ENCODE measurements at places on chromosomes 3 and 15.
A peak's percentile ranks its signal among the peaks of the same experiment; 100 is the strongest.

GRCh38 chr3:132556508-132557159 is 40.4 kb upstream of the ACKR4 start:
- DNase-seq = peak; percentile 90

- no peak for DNase-seq
Observed at GRCh38 chr3:42377681-42378080, 32.7 kb downstream of the LYZL4 start.

DNA sequence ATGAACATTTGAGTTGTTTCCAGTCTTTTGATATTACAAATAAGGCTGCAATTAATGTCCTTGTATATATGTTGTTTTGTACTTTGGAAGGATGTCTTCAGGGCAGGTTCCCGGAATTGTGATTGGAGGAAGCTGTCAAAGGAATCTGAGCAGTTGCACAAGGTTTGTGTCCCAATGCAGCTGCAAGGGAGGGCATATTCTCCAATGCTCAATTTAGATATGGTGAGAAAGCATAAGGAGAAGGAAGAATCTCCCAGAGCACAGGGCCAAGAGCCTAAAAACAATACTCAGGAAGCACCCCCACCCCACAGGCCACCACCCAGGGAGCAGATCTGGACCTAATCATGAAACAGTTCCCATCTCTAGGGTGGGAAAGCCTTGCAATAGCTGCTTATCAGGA is 228.0 kb upstream of the LRRFIP2 start:
- no peak for DNase-seq

DNA sequence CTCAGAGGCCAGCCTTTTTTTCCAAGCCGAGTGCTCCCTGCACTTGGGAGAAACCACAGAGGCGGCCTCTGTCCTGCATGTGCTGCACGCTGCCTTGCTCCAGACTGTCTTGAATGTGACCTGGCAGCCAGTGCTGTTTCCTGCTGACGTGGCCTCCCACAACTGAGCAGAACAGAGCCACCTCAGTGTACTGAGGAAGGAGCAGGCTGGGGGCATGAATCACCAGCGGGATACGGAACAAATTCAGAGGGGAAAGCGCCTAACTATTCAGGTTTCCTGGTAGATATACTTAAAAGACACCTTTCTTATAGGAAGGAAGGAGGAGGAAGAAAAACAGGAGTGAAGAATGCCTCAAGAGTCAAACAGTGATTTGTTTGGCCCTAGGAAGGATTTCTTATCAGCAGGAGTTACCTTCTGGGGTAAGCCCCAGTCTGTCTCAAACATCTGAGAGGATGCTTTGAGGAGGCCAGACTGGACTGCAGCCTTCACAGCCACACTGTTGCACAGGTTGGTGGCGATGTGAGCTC is 114.0 kb downstream of the FNDC3B start:
- DNase-seq = peak; percentile 98

GRCh38 chr15:45637552-45638033 is 2.8 kb downstream of the SQOR start:
- peak; percentile 84 for DNase-seq

GRCh38 chr15:73884159-73884558 is 10.8 kb downstream of the TBC1D21 start:
- DNase-seq = no peak

GRCh38 chr3:173622166-173622565 is 224.6 kb downstream of the NLGN1 start:
- no peak for DNase-seq

GRCh38 chr3:30640851-30641250 is 34.5 kb downstream of the TGFBR2 start:
- DNase-seq = no peak

GRCh38 chr3:61733876-61734275 is 172.5 kb downstream of the PTPRG start:
- no peak for DNase-seq

- DNase-seq = no peak
Observed at GRCh38 chr3:155097009-155097349, 16.9 kb downstream of the MME start.

DNA sequence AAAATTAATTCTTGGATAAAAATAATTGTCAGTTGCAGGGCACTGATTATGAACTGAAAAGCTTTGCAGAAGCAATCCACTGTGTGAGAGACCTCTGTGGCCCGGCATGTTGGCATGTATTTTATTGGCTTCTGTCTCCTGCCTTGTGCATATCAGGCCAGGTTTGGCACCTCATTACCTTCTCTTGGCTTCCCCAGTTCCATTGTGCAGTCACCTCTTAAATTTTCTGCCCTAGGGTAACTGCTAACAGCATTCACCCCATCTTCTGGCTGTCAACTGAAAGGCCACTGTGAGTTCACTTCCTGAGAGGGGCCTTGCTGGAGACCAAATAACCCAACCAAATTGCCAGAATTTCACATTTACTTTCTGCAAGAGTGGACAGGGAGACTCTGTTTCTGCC is 92.7 kb upstream of the RARB start:
- no peak for DNase-seq

DNA sequence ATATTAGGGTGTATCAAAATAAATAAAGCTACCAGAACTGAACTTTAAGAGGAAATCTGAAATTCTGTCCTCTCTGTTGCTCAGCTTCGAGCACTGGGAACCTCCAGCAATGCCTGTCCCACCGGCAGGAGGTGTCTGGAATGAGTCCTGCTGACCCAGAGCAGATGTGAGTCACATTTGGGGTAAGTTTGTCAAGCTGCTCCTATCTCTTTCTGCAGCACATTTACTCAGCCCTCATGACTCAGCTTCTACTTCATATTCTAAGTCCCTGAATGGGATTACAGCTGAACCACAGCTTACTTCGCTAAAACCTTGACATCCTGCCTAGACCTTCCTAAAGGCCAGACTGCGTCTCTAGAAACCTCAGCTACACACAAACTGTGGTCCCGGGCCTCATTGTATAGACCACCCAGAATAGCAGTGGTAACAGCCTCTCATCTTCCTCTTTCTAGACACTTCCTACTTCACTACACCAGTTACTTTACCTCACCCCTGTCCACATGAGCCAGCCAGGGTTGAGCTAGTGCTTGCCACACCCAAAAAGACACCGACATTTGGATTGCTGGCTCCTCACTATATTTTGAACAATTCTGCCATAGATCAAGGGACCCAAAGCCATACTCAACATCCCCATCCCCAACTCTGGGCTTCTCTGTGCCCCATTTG is 109.6 kb upstream of the TMCO5A start:
- DNase-seq = no peak

DNA sequence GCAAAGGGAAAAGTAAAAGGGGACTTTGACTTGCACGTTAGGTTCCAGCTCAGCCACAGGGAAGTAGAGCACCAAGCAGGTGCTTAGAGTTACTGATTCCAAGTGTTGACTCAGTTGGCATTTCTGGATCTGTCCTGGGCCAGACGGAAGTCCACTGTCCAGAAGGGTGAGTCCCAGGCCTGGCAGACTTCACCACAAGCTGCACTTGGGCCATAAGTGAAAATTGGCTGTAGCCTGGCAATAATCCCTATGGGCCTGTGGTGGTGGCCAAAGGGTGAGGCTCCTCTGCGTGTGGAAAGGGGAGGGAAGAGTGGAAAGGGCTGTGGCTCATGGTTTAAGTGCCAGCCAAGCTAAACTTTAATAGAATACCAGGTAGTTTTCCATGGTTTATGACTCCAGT is 121.5 kb downstream of the DTWD1 start:
- no peak for DNase-seq

GRCh38 chr15:58762731-58763130 is 8.4 kb upstream of the MINDY2 start:
- no peak for DNase-seq

DNA sequence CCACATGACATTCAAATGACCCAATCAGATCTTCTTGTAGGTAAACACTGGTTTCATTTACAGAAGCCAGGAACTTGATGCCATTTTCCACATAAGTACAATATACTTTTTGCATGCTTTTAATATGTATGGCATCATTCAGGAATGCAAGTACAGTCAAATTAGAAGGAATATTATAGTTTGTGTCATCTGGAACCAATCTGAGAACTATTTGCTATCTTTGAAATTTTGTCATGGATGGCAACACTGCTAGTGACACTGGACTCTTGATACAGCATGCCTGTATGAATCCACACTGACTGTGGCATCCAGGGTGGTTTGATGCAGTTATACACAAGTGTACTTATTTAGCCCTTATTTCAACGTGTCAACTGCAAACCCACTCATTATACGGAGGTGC is 141.6 kb downstream of the EBLN2 start:
- DNase-seq = no peak

DNA sequence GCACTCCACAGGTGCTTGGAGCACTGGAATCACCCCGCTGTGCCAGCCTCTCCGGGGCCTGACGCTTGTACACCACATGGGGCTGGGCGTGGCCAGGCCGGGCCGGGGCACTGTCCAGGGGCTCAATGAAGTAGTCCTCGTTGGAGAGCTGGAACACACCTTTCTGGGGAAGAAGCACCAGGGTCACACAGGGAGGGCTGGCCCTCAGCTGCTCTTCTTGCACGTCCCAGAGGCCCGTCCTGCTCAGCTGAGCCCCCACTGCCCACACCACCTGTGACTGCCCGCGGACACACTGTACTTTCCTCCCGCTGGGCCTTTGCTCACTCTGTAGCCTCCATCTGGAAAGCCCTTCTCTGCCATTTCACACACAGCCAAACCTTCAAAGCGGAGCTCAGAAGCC is 13.3 kb downstream of the ADAMTS7 start:
- DNase-seq = no peak

- no peak for DNase-seq
Observed at GRCh38 chr3:159322322-159322939, 520.6 kb downstream of the MFSD1 start.

DNA sequence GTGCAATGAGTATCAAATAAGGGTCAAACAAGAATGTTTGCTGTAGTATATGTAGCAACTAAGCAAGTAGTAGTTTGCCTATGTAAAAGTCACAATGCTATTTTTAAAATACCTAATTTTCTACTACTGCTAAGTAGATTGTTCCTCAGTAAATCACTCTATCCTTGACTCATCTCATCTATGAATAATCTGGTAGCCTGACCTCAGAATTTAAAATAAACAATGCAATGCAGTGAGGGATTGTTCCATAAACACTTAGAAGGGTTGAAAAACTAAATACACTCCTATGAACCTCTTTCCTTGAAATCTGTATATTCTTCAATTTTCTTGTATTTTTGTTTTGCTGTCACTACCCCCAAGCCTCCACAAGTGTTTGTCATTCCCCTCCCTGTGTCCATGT is 253.3 kb downstream of the TBC1D5 start:
- DNase-seq = no peak

GRCh38 chr3:173976281-173976680 is 578.7 kb downstream of the NLGN1 start:
- DNase-seq = no peak

DNA sequence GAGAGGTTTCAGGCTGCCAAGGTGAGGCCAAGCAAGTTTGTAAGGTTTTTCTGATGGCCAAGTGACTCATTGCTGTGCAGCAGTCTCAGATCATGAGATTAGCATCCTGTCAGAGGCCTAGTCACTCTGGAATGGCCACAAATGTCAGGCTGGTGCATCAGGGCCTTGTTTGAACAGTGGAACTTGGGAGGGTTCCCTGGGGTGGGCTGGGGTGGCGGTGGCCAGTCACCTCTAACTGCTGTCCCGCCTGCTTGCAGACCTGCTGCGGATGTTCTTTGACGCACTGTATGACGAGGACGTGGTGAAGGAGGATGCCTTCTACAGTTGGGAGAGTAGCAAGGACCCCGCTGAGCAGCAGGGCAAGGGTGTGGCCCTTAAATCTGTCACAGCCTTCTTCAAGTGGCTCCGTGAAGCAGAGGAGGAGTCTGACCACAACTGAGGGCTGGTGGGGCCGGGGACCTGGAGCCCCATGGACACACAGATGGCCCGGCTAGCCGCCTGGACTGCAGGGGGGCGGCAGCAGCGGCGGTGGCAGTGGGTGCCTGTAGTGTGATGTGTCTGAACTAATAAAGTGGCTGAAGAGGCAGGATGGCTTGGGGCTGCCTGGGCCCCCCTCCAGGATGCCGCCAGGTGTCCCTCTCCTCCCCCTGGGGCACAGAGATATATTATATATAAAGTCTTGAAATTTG is 2.8 kb upstream of the FAM131A start:
- DNase-seq = no peak

DNA sequence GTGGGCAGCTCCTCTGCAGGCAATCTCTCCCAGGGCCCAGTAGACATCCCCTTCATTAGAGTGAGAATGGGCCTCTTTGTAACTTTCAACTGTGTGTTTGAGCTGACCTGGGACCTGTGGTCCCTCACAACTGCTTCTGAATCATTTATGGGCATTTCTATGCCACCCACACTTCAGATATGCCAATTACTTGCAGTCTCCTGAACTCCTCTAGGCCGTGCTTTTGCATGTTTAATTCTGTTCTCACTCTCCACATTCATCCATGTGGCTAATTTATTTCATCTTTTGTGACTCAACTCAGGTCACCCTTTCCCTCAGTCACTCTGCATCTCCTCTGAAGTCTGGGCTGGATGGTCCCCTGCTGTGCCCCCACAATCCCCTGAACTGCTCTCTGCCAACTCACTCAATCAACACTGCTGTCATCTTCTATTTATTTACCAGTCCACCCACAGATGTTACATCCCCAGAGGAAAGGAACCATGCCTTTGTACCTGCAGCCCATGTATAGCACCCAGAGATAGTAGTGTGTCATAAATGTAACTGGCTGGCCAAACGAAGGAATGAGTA is 364.7 kb downstream of the EPHB1 start:
- no peak for DNase-seq

- no peak for DNase-seq
Observed at GRCh38 chr3:8724108-8724752, 9.4 kb upstream of the CAV3 start.

GRCh38 chr15:66505818-66506217 is 692 bp downstream of the ZWILCH start:
- DNase-seq = no peak

- DNase-seq = no peak
Observed at GRCh38 chr15:42306681-42307080, 33.4 kb upstream of the TMEM87A start.

- no peak for DNase-seq
Observed at GRCh38 chr3:192772240-192772894, 45.0 kb upstream of the FGF12 start.

GRCh38 chr15:39657181-39657580 is 76.3 kb downstream of the THBS1 start:
- DNase-seq = no peak

DNA sequence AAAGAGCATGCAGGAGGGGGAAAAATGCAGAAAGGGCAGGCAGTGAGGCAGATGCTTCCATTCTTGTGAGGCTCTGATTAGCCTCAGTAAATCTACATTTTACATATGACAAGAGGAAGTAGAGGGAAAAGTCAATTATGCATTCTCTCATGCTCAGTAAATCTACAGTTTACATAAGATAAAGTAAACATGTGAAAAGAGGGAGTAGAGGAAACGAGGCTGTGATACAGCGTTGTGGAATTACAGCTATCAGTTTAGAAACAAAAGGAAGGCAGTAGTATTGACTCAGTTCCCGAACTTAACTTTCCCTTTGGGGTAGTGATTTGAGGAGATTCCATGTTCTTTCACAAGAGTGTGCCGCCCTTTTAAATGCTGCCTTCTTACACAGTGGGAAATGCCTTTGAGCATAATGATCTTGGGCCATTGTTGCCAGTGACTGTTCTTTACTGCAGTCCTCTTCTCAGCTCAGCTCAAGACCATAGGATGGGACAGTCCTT is 39.3 kb downstream of the OSTN start:
- no peak for DNase-seq

Measured in sigmoid colon (tissue), 7 donors.